Mammary epithelial cell (primary cell): ENCODE measurements at places on chromosomes 2 and 18. TPM values are rescaled to one million over a fixed set of nuclear protein-coding genes. Genes with fewer than 3 reads are reported as not detected.

Gene RGPD4
- not detected for polyA plus RNA-seq

Gene ABCG5
- polyA plus RNA-seq, result not detected

Gene ERFE
- 0.60 TPM for polyA plus RNA-seq

Gene ATP6V1B1
- 0.03 TPM for polyA plus RNA-seq

Gene PPP1R1C
- 1.9 TPM for polyA plus RNA-seq

Gene ANKRD62
- polyA plus RNA-seq, result not detected

Gene SGO2
- polyA plus RNA-seq, result 6.5 TPM

Gene VWC2L
- not detected for polyA plus RNA-seq

Gene RAMP1
- 2.6 TPM for polyA plus RNA-seq

Gene TUBA3E
- polyA plus RNA-seq, result not detected

Gene BMP10
- polyA plus RNA-seq, result not detected

Gene RTP5
- not detected for polyA plus RNA-seq

Gene ST3GAL5
- polyA plus RNA-seq, result 13.0 TPM

Gene ERBB4
- not detected for polyA plus RNA-seq

Gene NOL4
- polyA plus RNA-seq, result not detected

Gene MRPS9
- polyA plus RNA-seq, result 27.1 TPM

Gene LONRF2
- polyA plus RNA-seq, result not detected

Gene CABYR
- polyA plus RNA-seq, result 7.9 TPM

Gene SOX11
- not detected for polyA plus RNA-seq

Gene MFSD6
- 21.2 TPM for polyA plus RNA-seq

Gene HES6
- 2.1 TPM for polyA plus RNA-seq

Gene DYNAP
- polyA plus RNA-seq, result not detected

Gene DSC1
- polyA plus RNA-seq, result 0.24 TPM

Gene KCNS3
- polyA plus RNA-seq, result 3.8 TPM

Gene ZBTB7C
- polyA plus RNA-seq, result 2.4 TPM

Gene IMPA2
- 23.9 TPM for polyA plus RNA-seq

Gene MAB21L4
- 0.29 TPM for polyA plus RNA-seq

Gene POTEE
- polyA plus RNA-seq, result not detected

Gene EPB41L3
- polyA plus RNA-seq, result not detected

Gene MAP3K19
- not detected for polyA plus RNA-seq

Gene CYBRD1
- polyA plus RNA-seq, result 12.7 TPM

Gene RAPGEF4
- 0.39 TPM for polyA plus RNA-seq

Gene TDRD15
- polyA plus RNA-seq, result not detected

Gene SERPINB12
- not detected for polyA plus RNA-seq

Gene ELOA2
- not detected for polyA plus RNA-seq

Gene BIN1
- 0.88 TPM for polyA plus RNA-seq

Gene DYSF
- 3.4 TPM for polyA plus RNA-seq

Gene HOXD10
- not detected for polyA plus RNA-seq

Gene TBR1
- not detected for polyA plus RNA-seq

Gene KLHL29
- 3.6 TPM for polyA plus RNA-seq
